ENCODE measurements at places on chromosomes 16 and 17. TPM values are rescaled to one million over a fixed set of nuclear protein-coding genes. Genes with fewer than 3 reads are reported as not detected.

- peak within 1 kb of the TSS; percentile 57 for H3K27ac ChIP-seq
- peaks cover 10% of the 10 kb centered on the region for H3K4me1 ChIP-seq
- no peaks in the 10 kb centered on the region for H3K36me3 ChIP-seq
- peak; percentile 93 for DNase-seq
- H3K4me3 ChIP-seq, result peak within 1 kb of the TSS; percentile 93
- no peaks in the 10 kb centered on the region for H3K27me3 ChIP-seq
Measured at GRCh38 chr16:3717235-3718018, at the start of gene TRAP1. TRAP1 (minus strand) TSS chr16:3717524; CDS start chr16:3717508, 16 bp downstream.

GRCh38 chr16:85642762-85643358 is 29.7 kb downstream of the GSE1 start:
- peak overlapping the region; percentile 82 for H3K27ac ChIP-seq
- H3K4me3 ChIP-seq, result no peak overlapping the region
- DNase-seq, result no peak

- H3K4me3 ChIP-seq, result no peak overlapping the region
- H3K27ac ChIP-seq, result no peak overlapping the region
- H3K27me3 ChIP-seq, result peaks cover 17% of the 10 kb centered on the region
- DNase-seq, result no peak
- H3K36me3 ChIP-seq, result no peaks in the 10 kb centered on the region
Measured at GRCh38 chr17:44651228-44651627, 5.0 kb upstream of the MEIOC start.

GRCh38 chr16:30663820-30664219 is 5.6 kb downstream of the FBRS start:
- H3K4me3 ChIP-seq, result no peak overlapping the region
- H3K36me3 ChIP-seq, result peaks cover 80% of the 10 kb centered on the region
- H3K27ac ChIP-seq, result no peak overlapping the region
- H3K27me3 ChIP-seq, result no peaks in the 10 kb centered on the region
- H3K4me1 ChIP-seq, result peaks cover 24% of the 10 kb centered on the region
- DNase-seq, result peak; percentile 21

- H3K27me3 ChIP-seq, result no peaks in the 10 kb centered on the region
- H3K27ac ChIP-seq, result no peak overlapping the region
- no peaks in the 10 kb centered on the region for H3K36me3 ChIP-seq
- peaks cover 19% of the 10 kb centered on the region for H3K4me1 ChIP-seq
- no peak for DNase-seq
Measured at GRCh38 chr17:39925282-39926134, 1.9 kb downstream of the ORMDL3 start.

Gene LDHD
- 21.6 TPM for total RNA-seq

DNA sequence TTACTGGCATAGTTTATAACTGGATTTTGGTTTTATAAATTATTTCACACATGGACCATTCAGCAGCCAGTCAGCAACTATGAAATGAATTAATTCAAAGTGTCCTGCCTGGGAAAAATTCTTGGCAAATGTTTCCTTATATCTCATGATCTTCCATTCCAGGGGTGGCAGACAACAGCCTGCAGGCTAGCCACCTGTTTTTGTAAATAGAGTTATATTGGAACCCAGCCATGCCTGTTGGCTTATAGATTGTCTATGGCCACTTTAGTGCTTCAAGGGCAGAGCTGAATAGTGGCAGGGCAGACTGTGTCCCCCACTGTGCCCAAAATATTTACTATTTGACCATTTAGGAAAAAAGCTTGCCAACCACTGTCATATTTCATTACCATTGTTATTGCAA is 613.7 kb downstream of the TMEM114 start:
- H3K27ac ChIP-seq, result no peak overlapping the region
- no peak for DNase-seq
- H3K4me1 ChIP-seq, result no peaks in the 10 kb centered on the region
- no peaks in the 10 kb centered on the region for H3K36me3 ChIP-seq
- H3K4me3 ChIP-seq, result no peak overlapping the region

DNA sequence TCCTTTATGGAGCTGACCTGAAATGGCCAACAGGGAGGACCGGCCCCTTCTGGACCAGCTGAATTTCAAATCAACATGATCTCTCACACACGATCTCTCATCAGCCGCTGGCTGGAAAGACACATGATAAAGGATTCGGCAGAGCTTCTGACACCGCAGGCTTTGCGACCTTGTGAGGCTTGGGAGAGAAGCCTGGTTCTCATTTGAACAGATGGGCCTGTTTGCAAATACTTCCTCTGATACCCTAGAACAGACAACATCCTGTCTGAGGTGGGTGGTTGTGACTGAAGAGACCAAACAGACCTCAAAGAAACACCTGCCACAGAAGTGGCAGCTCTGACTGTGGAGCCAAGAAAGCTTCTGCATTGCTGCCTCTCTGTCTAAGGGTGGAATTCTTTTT is 77.9 kb upstream of the SDK2 start:
- H3K27ac ChIP-seq, result no peak overlapping the region
- no peak for DNase-seq

Gene KRT32
- total RNA-seq, result not detected

- no peaks in the 10 kb centered on the region for H3K27me3 ChIP-seq
- H3K36me3 ChIP-seq, result no peaks in the 10 kb centered on the region
- no peak overlapping the region for H3K4me3 ChIP-seq
- H3K27ac ChIP-seq, result peak overlapping the region; percentile 86
- no peak for DNase-seq
- H3K4me1 ChIP-seq, result peaks cover 57% of the 10 kb centered on the region
Measured at GRCh38 chr16:24988129-24988518, 27.0 kb downstream of the ARHGAP17 start.

Gene FBXW10
- total RNA-seq, result 0.84 TPM

Gene GALR2
- total RNA-seq, result not detected

DNA sequence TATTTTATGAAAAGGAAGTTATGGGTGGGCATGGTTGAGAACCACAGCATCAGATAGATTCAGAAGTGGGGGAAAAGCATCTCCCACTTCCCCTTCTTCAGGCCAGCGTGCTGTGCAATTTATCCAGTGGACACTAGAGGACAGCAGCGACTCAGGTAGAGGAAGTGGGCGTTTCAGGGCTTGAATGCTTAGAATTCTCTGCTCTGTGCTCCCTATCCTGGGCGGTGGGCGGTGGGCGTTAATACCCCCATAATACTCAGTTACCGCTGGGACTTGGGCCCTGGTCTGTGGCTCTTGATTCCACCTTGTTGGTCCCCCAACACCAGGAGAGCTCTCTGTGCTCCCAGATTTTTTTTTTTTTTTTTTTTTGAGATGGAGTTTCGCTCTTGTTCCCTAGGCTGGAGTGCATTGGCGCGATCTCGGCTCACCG is 3.7 kb upstream of the LYZL6 start:
- no peaks in the 10 kb centered on the region for H3K27me3 ChIP-seq
- DNase-seq, result peak; percentile 57

Gene CCL8
- total RNA-seq, result 0.97 TPM

Gene TMEM238L
- not detected for total RNA-seq

DNA sequence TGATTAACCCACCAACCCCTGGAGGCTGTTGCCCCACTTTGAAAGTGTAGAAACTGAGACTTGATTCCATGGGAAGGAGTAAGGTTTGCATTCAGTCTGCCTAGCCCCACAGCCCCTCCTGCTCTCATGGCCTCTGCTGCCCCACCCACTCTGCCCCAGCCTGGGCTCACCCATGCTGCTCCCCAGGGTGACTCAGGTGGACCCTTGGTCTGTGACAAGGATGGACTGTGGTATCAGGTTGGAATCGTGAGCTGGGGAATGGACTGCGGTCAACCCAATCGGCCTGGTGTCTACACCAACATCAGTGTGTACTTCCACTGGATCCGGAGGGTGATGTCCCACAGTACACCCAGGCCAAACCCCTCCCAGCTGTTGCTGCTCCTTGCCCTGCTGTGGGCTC is 6.5 kb downstream of the PRSS41 start:
- no peak overlapping the region for H3K27ac ChIP-seq
- peaks cover 3% of the 10 kb centered on the region for H3K27me3 ChIP-seq
- H3K36me3 ChIP-seq, result no peaks in the 10 kb centered on the region
- H3K4me3 ChIP-seq, result no peak overlapping the region

Gene GEMIN4
- total RNA-seq, result 12.3 TPM

- no peak for DNase-seq
- no peaks in the 10 kb centered on the region for H3K36me3 ChIP-seq
- no peaks in the 10 kb centered on the region for H3K4me1 ChIP-seq
- H3K27ac ChIP-seq, result no peak overlapping the region
Measured at GRCh38 chr17:54992797-54993639, 24.5 kb downstream of the STXBP4 start.
